ENCODE measurements at places on chromosomes 16 and 17. TPM values are rescaled to one million over a fixed set of nuclear protein-coding genes. Genes with fewer than 3 reads are reported as not detected.

GRCh38 chr16:72211110-72211509, 39.2 kb upstream of the PMFBP1 start:
- no peak for DNase-seq

CNTNAP4 gene
- total RNA-seq = 0.49 TPM

DNA sequence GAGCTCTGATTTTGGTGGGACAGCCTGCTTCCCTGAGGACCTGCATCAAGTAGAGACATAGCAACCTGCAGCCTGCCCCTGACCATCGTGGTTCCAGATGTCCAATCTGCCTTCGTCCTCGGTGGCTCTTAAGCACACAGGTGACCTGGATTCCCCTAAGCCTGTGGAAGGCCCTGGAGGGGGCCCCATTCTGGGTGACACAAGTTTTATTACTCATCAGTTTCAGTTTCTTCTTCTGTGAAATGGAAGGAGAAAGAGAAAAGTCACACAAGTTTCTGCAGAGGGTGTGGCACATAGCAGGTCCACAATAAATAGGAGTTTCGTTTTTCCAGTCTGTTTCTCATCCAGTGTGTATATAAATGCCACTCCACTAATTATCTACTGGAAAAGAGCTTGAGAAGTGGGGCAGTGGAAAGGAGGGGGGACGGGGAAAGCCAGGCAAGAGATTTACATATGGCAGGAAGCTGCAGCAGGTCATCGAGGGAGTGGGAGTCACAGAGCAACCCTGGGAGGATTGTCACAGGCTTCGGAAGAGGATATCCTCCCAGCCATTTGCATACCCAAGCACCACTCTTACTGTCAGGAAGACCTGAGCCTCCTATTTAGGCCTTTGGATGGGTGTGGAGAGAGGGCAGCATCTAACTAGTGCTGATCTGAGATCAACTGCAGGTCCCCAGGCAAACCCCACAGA, 10.0 kb upstream of the NOS2 start:
- no peak for DNase-seq

ARL5C gene
- total RNA-seq = 2.1 TPM

OR1A1 gene
- not detected for total RNA-seq

DNA sequence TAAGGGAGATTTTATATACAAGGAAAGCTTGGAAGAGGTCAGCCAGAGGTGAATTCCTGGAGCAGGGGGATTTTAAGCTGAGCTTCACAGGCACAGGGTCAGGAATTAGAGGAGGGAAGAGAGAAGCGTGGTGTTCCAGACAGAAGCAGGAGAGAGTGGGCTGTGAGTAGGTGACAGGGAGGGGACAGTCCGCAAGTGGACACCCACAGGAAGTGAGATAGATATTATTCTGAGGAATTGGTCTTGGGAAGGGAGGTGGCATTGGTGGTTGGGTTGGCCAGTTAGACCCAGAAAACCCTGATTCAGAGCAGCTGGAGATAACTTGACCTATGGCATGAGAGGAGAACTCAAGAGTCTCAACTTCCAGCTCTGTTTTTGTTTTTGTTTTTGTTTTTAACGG, 14.7 kb downstream of the PHB1 start:
- DNase-seq = no peak

TMEM238L gene
- total RNA-seq = not detected

DNA sequence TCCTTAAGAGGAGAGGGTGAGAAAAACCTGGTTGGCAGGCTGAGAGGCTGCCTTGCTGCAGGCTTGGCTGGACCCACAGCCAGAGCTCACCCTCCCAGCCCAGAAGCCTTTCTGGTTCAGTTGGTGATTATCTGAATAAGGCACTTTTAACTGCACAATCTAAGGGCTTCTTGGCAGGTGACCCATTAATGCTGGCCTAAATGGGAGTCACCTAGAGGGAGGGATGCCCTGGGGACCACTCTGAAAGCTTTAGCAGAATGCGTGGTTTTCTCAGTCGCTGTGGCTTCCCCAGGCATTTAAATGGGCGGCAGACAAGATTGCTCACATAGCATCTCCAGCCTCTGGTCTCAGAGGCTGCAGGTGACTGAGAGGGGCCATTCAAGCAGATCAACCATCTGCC, 33.2 kb upstream of the SHISA9 start:
- no peak for DNase-seq

PRDM7 gene
- not detected for total RNA-seq

GRCh38 chr16:75497558-75497957, 2.3 kb upstream of the CHST6 start:
- DNase-seq = no peak

- no peak for DNase-seq
Measured at GRCh38 chr16:89693289-89693731, 6.8 kb downstream of the CDK10 start.

DNA sequence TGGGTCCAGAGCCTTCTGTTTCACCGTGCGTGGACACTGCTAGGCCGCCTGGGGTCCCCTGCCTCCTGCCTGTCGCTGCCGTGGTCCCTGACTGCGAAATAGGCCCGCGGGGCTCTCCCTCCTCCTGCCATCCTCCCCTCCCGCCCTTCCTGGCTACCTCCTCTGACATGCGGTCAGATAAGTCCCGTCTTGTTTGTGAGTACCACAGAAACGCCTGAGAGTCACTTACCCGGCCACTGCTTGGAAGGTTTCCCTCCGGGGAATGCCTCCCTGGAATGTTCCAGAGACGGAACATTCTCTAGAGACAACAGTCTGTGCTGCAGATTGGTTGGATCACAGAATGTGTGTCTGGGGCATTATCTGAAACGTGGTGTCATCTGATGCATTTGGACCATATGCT, 22.7 kb downstream of the CIBAR2 start:
- DNase-seq = no peak

DNA sequence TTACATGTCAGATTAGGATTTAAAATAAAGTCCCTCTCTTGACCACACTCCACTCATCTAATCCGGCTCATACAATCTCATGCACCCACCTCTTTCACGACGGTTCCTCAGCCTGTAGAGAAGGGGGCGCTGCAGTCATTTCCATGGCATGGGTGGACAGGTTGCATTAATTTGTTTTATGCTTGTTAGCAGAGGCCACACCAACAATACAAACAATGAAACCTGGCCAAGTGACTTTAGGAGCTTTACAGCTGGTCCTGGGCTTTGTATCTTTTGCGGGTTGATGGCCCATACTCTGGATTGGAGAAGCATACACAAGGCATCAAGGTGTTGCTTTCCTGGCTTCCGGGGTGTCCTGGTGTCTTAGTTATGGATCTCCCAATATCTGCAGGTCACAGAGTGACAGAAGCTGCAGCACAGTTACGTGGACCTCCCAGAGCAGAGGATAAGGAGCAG, 9.7 kb upstream of the SNF8 start:
- peak; percentile 56 for DNase-seq

All from fibroblast of the aortic adventitia (primary cell).